ENCODE measurements at places on chromosomes 11 and 22. TPM values are rescaled to one million over a fixed set of nuclear protein-coding genes. Genes with fewer than 3 reads are reported as not detected.
A peak's percentile ranks its signal among the peaks of the same experiment; 100 is the strongest.

F2 gene
- not detected for total RNA-seq

DYNC2H1 gene
- 3.2 TPM for total RNA-seq

GRCh38 chr11:111982019-111982464, 43.2 kb upstream of the DLAT start:
- peak; percentile 70 for DNase-seq

GRCh38 chr11:86403458-86403857, 28.8 kb downstream of the CCDC81 start:
- no peak for DNase-seq

CCDC15 gene
- 0.89 TPM for total RNA-seq

EIF3M gene
- 264 TPM for total RNA-seq

OR52N5 gene
- total RNA-seq: not detected

NFAM1 gene
- 0.34 TPM for total RNA-seq

DNA sequence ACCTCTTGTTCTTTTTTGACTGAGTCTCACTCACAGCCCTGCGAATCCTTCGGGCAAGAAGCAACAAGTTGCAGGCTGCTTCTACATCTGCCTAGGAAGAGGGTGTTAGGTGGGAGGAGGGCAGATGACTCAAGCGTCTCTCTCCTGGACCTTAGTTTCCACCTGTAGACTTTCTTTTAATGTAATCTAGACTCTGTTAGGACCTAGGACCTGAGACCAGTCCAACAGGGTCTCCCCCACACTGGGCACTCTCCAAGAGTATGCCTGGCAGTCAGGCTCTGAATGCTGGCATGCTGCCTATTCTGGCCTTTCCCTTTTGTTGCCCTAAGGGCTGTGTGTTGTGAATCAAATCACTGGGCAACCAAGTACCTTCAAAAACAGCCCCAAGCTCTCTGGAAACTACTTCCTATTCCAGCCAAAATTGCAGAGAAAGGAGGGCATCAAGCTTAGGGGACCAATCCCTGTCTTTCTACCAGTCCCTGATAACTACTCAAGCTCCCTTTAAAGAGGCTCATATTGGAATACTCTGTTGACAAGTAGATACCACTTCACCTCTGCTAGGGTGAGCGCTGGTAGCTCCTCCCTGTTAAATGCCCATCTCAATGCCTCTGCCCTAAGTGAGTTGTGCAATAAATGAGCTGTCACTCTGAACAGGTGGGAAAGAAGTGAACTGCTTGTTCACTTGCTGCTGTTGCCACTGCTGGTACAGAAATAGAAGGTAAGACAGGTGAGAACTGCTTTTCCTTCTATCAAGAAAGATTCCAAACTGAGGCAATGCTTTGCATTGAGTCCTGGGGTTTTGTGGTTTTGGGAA, at the start of gene BBOX1:
BBOX1 (plus strand) TSS at position 514 of the 814 bp plus-strand sequence. CDS start 14,616 bp downstream, outside the sequence.
- DNase-seq: no peak

- no peak for DNase-seq
Observed at GRCh38 chr11:130071211-130071712, 1.6 kb downstream of the APLP2 start.

GRCh38 chr11:67561971-67562619, 21.5 kb upstream of the GSTP1 start:
- no peak for DNase-seq

CLMP gene
- total RNA-seq: 0.06 TPM

GRCh38 chr22:20565079-20565734, 57.8 kb downstream of the MED15 start:
- DNase-seq: no peak

KCNJ4 gene
- total RNA-seq: not detected

DNA sequence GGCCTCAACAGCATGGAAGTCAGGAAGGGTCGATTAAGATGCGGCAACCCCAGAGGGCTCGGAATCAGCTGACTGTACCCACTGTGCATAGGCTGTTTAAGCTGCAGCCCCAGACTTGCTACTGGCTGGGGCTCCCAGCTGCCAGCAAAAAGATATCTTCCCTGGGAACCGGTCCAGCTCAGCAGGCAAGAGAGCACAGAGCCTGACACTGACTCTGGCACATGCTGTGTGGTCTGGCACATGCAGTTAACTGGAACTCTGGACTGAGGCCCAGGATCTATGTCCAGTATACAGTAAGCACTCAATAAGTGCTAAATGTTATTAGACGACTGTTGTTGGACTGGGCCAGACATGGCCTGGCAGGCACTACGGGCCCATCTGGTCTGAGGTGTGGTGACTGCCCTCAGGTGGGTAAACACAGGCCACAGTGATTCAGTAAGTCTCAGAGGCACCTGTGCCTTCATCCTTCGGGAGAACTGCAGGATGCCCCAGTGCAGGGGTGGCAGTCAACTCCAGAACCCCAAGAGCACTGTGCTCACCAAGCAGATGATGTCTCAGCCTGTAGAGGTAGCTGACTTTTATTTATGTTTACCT, 87.6 kb downstream of the LARGE1 start:
- no peak for DNase-seq

HEPN1 gene
- not detected for total RNA-seq

TBX1 gene
- not detected for total RNA-seq

RFPL1 gene
- not detected for total RNA-seq

DNA sequence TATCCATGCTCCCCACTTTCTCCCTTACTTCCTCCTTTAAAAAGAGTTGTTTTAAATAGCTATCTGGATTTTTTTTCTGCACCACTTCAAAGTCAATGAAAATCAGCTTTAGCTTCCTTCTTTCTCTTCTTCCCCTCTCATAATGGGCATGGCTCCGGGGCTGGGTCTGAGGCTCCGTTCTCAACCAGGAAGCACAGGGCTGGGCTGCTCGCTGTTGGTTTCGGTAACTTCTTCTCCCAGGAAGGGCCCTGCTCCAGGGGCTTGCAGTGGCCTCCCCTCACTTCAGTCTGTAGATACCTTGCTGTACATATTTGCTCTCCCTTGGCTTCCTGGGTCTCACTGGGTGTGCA, 23.8 kb downstream of the MICAL2 start:
- no peak for DNase-seq

GRCh38 chr11:34840736-34841386, 75.3 kb downstream of the APIP start:
- peak; percentile 23 for DNase-seq

DNA sequence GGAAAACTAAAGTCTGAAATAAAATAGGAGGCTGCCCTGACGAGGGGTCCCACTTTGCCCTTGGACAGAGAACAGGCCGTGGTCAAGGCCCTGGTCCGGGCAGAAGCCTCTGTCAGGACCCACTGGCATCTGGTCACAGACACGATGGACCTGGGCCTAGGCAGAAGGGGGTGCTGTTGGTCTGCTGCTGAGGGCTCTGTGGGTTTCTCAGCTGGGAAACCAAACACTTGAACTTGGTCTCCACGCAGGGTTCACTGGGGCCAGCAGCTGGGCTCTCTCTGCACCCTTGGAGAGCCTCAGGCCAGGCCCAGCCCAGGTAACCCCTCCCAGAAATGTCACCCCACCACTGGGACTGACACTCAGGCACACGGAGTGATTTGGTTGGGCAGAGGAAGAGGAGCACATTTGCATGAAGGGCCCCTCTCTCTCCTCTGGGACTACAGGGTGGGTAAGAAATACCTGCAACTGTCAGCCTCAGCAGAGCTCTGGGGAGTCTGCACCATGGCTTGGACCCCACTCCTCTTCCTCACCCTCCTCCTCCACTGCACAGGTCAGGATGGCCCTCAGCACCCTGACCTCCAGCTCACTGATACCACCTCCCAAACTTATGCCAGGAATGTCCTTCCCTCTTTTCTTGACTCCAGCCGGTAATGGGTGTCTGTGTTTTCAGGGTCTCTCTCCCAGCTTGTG, 48.1 kb upstream of the TOP3B start:
- DNase-seq: no peak

DNA sequence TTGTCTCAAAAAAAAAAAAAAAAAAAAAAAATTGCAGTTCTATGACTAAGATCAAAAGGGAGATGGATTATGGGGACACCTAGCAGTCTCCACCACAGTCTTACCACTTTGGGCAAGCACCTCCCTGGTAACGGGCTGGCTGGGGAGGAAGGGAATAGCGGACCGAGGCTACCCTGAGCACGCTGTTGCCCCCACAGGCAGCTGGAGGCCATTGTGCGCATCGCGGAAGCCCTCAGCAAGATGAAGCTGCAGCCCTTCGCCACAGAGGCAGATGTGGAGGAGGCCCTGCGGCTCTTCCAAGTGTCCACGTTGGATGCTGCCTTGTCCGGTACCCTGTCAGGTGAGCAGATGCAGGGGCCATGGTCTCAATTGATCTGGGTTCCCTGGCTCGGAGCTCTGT, 21.2 kb downstream of the MCM5 start:
- DNase-seq: no peak

A4GALT gene
- not detected for total RNA-seq

GRCh38 chr11:129854232-129854805, 38.7 kb downstream of the TMEM45B start:
- DNase-seq: no peak

KDM4D gene
- total RNA-seq: 0.22 TPM

MMP7 gene
- total RNA-seq: not detected

DNA sequence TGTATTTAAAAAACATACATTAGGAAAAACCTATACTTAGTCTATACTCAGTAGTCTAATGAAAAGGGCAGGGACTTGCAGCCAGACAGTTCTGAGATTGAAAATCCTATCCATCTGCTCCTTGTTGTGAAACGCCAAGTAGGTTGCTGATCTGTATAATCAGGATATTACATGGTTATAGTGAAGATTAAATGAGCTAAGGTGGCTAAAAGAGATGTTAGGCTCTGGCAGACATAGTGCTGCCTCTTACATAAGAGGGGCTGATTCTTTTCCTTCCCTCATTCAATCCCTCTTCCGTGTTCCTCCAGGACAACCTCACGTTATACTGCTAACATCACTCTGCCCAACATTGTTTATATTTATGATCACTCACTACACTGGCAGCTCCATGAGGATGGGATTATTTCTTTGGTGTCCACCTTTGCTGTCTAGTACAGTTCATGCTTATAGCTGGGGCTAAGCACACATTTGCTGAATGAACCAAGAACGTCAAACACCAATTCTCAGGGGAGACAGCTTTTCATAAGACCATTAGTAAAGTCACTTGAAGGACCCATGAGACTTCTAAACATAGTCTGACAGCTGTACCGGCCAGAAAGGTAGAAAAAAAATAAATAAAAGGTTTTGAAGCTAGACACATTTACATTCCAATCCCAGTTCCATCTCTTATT, 46.3 kb downstream of the GAB2 start:
- no peak for DNase-seq

DNA sequence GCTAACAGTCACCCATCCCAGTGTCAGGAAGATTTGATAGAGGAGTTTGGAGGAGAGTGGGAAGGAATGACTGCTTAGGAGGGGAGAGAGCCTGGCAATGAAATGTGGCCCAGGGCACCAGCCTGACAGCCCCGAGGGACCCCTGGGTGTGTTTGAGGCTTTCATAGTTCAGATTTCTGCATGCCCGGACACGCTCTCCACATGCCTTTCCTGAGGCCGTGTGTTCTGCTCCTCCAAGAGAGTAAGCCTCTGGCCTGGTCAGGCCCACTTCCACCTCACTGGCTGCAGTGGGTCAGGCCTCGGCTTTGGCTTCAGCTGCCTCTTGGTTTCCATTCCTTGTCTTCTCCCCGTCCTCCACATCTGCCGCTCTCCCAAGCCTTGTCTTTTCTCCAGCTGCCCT, 78.4 kb downstream of the C22orf31 start:
- DNase-seq: no peak

DNA sequence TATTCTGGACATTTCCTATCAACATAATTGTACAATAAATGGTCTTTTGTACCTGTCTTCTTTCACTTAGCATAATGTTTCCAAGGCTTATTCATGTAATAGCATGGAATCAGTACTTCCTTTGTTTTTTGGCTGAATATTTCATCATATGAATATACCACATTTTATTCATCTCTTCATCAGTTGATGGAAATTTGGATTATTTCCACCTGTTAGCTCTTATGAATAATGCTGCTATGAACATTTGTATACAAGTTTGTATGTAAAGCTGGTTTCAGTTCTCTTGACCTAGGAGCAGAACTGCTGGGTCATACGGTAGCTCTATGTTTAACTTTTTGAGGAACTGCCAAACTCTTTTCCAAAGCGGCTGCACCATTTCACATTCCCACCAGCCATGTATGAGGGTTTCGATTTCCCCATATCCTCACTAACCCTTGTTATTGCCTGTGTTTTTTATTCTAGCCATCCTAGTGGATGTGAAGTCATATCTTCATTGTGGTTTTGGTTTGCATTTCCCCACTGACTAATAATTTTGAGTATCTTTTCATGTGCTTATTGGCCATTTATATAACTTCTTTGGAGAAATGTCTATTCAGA, 20.9 kb downstream of the EXT2 start:
- no peak for DNase-seq

Data from CD4-positive, alpha-beta T cell (primary cell).